Activated T-cell treated with anti-CD3 and anti-CD28 coated beads, Interleukin-2, amount 50 U/mL, for 72 hours (primary cell): ENCODE measurements at places on chromosomes 3 and 15. TPM values are rescaled to one million over a fixed set of nuclear protein-coding genes. Genes with fewer than 3 reads are reported as not detected.

The ITGA11 gene
- total RNA-seq: 0.58 TPM

The A4GNT gene
- not detected for total RNA-seq

The ANKUB1 gene
- not detected for total RNA-seq

The ZPLD1 gene
- total RNA-seq: 0.32 TPM

The COL6A5 gene
- not detected for total RNA-seq

The DLEC1 gene
- total RNA-seq: 0.43 TPM

The FAM107A gene
- total RNA-seq: not detected

The CP gene
- not detected for total RNA-seq

The CGGBP1 gene
- 163 TPM for total RNA-seq

The AQR gene
- 32.1 TPM for total RNA-seq

The DYNC1LI1 gene
- 31.1 TPM for total RNA-seq

The COL8A1 gene
- 0.10 TPM for total RNA-seq

The ZNF80 gene
- total RNA-seq: 1.4 TPM

DNA sequence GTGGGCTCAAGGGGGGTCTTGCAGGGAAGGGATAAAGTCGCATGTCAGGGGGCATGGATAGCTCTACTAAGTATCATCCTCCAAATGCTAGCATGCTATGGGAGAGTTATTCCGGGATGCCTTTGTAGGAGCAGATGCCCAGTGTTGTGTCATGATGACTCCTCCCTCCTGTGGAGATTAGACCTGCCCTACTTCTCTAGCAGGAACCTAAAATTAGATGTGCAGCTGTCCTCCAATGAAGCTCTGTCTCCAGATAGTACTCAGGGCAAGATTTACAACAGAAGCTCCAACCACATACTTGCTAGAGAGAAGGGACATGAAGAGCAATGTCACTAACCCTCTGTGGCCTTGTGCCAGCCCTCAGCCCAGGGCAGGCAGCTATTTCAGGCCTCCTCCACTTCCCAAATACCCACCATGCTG, 82.5 kb downstream of the AGBL1 start:
- H3K27me3 ChIP-seq: peaks cover 18% of the 10 kb centered on the region
- no peak overlapping the region for H3K27ac ChIP-seq
- DNase-seq: no peak
- no peak overlapping the region for H3K4me3 ChIP-seq
- no peaks in the 10 kb centered on the region for H3K36me3 ChIP-seq

DNA sequence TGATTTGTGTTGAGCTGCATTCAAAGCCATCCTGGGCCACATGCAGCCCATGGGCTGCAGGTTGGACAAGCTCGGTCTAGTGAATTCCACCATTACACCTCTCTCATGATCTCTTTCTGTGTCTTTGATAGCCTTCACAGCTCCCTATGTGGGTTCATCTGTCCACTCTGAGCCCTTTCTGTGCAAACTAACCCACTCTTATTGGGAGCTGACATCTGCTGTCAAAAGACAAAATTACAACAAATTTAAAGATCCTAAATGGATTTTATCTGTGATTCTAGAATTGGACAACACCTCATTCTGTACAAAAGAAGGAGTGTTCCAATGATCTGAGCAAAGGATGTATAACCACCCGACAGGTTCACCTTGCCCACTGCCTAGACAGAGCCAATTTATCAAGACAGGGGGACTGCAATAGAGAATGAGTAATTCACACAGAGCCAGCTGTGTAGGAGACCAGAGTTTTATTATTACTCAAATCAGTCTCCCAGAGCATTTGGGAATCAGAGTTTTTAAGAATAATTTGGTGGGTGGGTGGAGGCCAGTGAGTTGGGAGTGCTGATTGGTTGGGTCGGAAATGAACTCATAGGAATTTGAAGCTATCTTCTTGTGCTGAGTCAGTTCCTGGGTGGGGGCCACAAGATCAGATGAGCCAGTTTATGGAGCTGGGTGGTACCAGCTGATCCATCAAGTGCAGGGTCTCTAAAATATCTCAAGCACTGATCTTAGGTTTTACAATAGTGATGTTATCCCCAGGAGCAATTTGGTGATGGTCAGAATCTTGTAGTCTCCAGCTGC, 2.6 kb upstream of the XYLB start:
- peaks cover 1% of the 10 kb centered on the region for H3K36me3 ChIP-seq
- DNase-seq: no peak
- H3K4me1 ChIP-seq: no peaks in the 10 kb centered on the region
- no peaks in the 10 kb centered on the region for H3K27me3 ChIP-seq

- H3K4me3 ChIP-seq: no peak overlapping the region
- H3K4me1 ChIP-seq: no peaks in the 10 kb centered on the region
- H3K27ac ChIP-seq: no peak overlapping the region
Observed at GRCh38 chr3:148078658-148079057, 619.0 kb upstream of the AGTR1 start.

- DNase-seq: no peak
- H3K4me3 ChIP-seq: no peak overlapping the region
- H3K27me3 ChIP-seq: no peaks in the 10 kb centered on the region
- H3K27ac ChIP-seq: no peak overlapping the region
- H3K4me1 ChIP-seq: no peaks in the 10 kb centered on the region
Observed at GRCh38 chr3:144162042-144162441, 190.4 kb downstream of the DIPK2A start.

DNA sequence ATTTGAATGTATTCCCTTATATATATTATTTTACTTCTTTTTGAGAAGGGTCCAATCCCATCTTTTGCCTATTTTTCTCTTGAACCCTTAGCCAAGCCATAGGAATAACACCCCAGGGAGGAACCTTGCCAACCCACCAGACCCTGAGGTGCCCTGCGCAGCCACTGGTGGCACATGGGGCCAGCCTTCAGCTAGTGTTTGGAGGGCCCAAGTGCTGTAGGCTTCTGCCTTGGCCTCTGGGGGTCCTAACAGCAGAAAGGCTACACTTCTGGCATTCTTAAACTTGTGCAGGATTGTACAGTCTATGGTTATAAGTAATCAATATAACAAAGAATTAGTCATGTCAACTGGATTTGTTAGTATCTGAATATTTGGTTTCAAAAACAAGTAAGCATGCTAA, 34.5 kb downstream of the RUVBL1 start:
- no peaks in the 10 kb centered on the region for H3K4me1 ChIP-seq
- H3K27ac ChIP-seq: no peak overlapping the region
- DNase-seq: no peak
- H3K27me3 ChIP-seq: no peaks in the 10 kb centered on the region
- H3K4me3 ChIP-seq: no peak overlapping the region

GRCh38 chr15:67002368-67002767, 63.0 kb upstream of the SMAD3 start:
- H3K27ac ChIP-seq: no peak overlapping the region
- H3K36me3 ChIP-seq: no peaks in the 10 kb centered on the region
- DNase-seq: no peak
- peaks cover 4% of the 10 kb centered on the region for H3K27me3 ChIP-seq

DNA sequence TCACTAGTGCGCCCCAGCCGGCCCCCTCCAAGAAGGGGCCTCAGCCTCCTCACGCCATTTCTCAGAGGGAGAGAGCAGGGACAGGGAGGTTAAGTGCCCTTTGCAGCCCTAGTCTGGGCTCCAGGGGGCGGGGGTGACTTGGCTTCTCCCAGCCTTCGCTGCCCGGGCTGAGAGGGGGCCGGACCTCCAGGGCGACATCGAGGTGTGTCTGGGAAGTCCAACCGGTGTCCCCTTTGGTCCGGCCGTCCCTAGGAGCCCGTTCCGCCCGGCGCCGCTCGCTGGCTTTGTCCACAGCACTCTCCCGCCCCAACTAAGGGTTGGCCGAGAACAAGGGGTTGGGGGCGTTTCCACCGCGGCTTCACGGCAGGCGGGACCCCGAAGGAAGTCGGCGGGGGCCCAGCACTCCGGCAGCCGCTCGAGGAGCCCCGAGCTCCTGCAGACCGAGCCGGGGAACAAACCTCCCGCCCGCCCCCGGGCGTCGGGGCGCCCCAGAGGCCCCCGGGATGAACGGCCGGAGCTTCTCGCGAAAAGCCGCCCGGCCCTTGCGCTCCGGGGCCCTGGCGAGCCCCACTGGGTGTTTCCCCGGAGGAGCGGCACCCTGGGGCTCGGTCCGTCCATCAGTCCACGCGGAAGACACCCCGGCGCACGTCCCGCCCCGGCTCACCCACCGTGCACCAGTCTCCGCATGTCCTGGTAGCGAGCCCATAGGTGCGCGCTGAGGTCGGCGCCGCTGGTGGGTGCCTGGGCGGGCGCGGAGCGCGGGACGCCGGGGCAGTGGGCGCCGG, 627 bp downstream of the NT5DC2 start:
- H3K27me3 ChIP-seq: no peaks in the 10 kb centered on the region
- H3K27ac ChIP-seq: peak overlapping the region; percentile 77
- peaks cover 2% of the 10 kb centered on the region for H3K36me3 ChIP-seq
- peak; percentile 38 for DNase-seq
- H3K4me1 ChIP-seq: peaks cover 25% of the 10 kb centered on the region

DNA sequence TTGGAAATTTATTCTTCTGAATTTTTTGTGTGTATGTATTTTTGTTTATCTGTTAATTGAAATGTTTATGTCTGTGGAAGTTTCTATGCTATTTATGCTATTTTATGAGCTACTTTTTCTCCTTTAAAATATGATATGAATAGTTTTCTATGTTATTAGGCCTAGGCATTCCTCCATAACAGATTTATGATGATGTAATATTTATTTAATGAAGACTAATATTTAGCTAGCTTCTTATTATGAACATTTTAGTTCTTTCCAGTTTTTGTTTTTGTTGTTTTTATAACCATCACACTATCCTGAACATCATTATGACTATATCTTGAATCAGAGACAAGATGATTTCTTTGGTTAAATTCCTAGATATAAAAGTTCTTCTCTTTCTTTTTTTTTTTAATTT, 70.7 kb downstream of the P2RY1 start:
- no peaks in the 10 kb centered on the region for H3K36me3 ChIP-seq
- no peak for DNase-seq
- H3K27ac ChIP-seq: no peak overlapping the region
- H3K27me3 ChIP-seq: no peaks in the 10 kb centered on the region
- no peaks in the 10 kb centered on the region for H3K4me1 ChIP-seq

- DNase-seq: no peak
- no peak overlapping the region for H3K27ac ChIP-seq
- H3K4me1 ChIP-seq: peaks cover 6% of the 10 kb centered on the region
- H3K4me3 ChIP-seq: no peak overlapping the region
- H3K36me3 ChIP-seq: no peaks in the 10 kb centered on the region
Observed at GRCh38 chr15:33013827-33014445, 180.6 kb downstream of the FMN1 start.

DNA sequence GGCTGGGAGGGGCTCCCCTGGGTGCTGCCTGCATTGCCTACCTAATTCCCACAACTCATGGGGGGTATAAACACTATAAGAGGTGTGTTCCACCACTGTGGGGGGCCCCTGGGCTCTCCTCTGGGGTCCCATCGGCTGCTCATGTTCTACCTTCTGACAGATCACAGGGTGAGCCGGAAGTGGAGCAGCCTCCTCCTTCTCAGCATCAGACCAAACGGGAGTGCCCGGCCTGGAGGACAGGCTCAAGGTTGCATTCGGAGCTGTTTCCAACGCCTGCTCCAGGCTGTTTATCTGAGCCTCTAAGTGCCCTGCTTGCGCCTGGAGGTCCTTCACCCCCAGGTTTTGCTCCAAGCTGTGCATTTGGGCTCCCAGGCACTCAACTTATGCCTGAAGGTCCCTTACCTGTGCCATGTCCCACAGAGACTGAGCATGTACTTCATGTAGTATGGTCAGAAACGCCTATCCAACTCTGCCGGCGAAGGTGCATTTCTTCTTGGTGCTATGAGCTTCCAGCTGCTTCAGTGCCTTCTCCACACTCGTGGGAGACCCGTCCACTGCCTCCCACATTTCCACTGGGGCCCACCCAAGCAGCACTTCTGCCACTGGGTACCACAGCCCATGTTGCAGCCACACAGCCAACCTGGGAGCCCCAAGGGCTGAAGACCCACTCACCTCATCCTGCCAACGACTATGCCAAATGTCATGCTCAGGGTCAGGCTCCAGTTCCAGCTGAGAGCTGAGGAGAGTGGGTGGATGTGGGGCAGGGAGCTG, 232.1 kb downstream of the IGSF11 start:
- H3K27me3 ChIP-seq: peaks cover 20% of the 10 kb centered on the region
- no peak overlapping the region for H3K27ac ChIP-seq
- H3K4me1 ChIP-seq: no peaks in the 10 kb centered on the region
- H3K36me3 ChIP-seq: no peaks in the 10 kb centered on the region

- no peak overlapping the region for H3K4me3 ChIP-seq
- no peak for DNase-seq
- H3K36me3 ChIP-seq: no peaks in the 10 kb centered on the region
- no peaks in the 10 kb centered on the region for H3K4me1 ChIP-seq
Observed at GRCh38 chr3:124714223-124714853, 15.9 kb upstream of the UMPS start.

DNA sequence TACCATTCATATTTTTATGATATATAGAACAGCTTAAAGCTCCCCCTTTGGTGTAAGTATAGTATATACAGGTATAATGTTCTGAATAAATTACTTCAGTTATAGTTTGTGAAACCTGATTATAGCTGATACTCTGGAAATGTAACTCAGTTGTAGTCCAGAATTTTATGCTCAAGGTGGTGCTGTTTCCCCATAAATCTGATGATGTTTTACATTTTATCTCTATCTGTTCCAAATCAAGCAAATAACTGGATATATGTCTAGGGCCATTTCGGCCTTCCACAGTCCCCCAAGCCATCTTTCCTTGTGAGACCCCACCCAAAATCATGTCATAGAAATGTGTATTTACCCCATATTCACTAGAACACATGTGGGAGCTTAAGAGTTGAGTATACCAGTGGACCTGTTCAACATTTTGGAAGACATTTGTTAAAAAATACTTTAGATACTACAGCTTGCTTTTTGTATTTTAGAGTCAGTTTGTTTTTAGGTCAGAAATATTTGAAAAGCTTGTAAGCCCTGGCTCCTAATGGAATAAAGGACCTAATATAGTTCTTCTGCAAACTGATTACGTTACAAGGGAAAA, 107.1 kb downstream of the ATG7 start:
- no peaks in the 10 kb centered on the region for H3K36me3 ChIP-seq
- no peaks in the 10 kb centered on the region for H3K4me1 ChIP-seq
- no peak overlapping the region for H3K27ac ChIP-seq
- DNase-seq: no peak
- H3K4me3 ChIP-seq: no peak overlapping the region

- no peak overlapping the region for H3K27ac ChIP-seq
- no peak for DNase-seq
- H3K4me1 ChIP-seq: peaks cover 28% of the 10 kb centered on the region
Observed at GRCh38 chr3:115087512-115087911, 59.6 kb downstream of the ZBTB20 start.

GRCh38 chr3:12461097-12461649, 23.1 kb upstream of the TSEN2 start:
- DNase-seq: no peak
- no peaks in the 10 kb centered on the region for H3K27me3 ChIP-seq
- peaks cover 24% of the 10 kb centered on the region for H3K4me1 ChIP-seq
- H3K27ac ChIP-seq: no peak overlapping the region
- H3K36me3 ChIP-seq: no peaks in the 10 kb centered on the region

DNA sequence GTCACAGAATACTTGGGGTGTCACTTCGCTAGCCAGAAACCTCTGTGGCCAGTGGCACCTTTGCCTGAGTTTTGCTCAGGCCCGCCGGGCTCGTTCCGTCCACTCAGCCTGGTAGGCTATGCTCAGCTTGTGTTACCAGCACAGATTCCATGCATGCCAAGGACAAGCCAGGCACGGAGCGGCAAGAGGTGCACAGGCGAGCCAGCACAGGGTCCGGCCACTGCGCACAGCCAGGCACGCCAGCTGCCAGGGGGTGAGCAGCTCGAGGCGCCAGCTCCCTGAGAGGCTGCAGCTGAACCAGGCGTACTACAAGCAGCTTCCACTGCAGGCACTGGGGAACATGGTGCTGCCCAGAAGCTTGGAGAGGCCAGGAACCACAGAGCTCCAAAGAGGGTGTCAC, 14.7 kb downstream of the PCYT1A start:
- H3K4me3 ChIP-seq: peak overlapping the region; percentile 36
- peak overlapping the region; percentile 93 for H3K27ac ChIP-seq
- H3K36me3 ChIP-seq: peaks cover 20% of the 10 kb centered on the region
- H3K4me1 ChIP-seq: peaks cover 65% of the 10 kb centered on the region

- no peaks in the 10 kb centered on the region for H3K27me3 ChIP-seq
- no peaks in the 10 kb centered on the region for H3K4me1 ChIP-seq
- no peaks in the 10 kb centered on the region for H3K36me3 ChIP-seq
Observed at GRCh38 chr3:77590191-77590590, 550.3 kb downstream of the ROBO2 start.
